ENCODE measurements at places on chromosomes 4 and X.

DNA sequence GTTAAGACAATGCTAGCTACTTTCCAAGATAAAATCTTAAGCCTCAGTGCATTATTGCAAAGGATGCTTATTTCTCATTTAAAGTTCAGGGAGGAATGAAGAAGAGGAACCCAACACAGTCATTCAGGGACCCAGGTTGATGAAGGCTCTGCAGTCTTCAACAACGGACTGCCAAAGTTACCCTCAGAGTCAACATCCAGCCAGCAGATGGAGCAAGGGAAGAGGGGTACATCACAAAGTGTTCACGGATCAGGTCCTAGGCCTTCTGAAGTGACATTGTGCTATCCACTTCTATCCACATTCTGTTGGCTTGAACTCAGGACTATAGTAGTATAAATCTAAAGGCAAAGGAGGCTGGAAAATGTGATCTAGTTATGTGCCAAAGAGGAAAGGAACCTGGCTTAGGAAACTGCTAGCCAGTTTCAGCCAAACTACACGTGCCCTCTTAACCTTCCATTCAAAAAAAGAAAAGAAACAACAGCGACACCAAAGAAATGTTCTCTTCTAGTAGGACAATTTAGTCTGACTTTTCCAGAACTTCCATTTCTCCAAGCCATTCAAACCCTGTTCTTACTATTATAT is 28.8 kb downstream of the NKX6-1 start:
- peak; percentile 2 for DNase-seq

GRCh38 chr4:187307131-187307530 is 583.5 kb upstream of the FAT1 start:
- no peak for DNase-seq

DNA sequence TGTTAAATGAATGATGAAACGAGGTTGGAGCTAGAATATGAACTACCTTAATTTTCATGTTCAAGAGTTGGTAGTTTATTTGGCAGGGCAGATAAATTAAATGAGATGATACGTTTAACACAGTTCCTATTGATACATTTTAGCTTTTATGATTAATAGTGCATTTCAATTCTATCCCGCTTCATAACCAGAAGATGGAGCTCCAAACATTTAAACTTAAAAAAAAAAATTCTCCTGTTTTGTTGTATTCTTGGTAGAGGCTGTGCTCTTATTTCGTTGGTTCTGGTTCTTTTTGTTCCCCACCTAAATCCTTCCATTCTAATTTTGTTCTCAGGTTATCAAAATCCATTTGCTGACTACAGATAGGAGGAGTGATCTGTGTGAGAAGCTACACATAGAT is 71.8 kb upstream of the PTPN13 start:
- no peak for DNase-seq

GRCh38 chr4:187491286-187491685 is 504.3 kb upstream of the ZFP42 start:
- DNase-seq = no peak

DNA sequence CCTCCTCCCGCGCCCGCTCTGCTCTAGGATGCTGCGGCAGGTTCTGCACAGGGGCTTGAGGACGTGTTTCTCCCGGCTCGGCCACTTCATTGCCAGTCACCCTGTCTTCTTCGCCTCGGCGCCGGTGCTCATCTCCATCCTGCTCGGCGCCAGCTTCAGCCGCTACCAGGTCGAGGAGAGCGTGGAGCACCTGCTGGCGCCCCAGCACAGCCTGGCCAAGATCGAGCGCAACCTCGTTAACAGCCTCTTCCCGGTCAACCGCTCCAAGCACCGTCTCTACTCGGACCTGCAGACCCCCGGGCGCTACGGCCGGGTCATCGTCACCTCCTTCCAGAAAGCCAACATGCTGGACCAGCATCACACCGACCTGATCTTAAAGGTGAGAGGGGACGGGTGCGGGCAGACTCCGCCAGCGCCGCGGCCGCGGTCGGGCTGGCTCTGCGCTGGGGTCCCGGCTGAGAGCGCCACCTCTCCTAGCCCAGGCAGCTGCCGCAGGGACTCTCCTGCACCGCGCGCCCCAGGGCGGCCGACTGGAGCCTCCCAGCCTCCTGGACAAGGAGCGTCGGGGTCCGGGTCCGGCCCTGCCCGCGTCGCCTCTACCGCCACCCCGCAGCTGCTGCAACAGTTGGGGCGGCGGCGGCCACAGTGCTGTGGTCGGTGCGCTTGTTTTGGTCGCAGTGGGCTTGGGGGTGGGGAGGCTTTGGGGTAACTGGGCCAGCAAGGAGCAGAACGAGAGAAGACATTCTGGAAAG is at the start of gene PTCHD1:
PTCHD1 (plus strand) TSS at position 2 of the 752 bp plus-strand sequence; CDS start at position 29, 27 bp downstream.
- DNase-seq = no peak

DNA sequence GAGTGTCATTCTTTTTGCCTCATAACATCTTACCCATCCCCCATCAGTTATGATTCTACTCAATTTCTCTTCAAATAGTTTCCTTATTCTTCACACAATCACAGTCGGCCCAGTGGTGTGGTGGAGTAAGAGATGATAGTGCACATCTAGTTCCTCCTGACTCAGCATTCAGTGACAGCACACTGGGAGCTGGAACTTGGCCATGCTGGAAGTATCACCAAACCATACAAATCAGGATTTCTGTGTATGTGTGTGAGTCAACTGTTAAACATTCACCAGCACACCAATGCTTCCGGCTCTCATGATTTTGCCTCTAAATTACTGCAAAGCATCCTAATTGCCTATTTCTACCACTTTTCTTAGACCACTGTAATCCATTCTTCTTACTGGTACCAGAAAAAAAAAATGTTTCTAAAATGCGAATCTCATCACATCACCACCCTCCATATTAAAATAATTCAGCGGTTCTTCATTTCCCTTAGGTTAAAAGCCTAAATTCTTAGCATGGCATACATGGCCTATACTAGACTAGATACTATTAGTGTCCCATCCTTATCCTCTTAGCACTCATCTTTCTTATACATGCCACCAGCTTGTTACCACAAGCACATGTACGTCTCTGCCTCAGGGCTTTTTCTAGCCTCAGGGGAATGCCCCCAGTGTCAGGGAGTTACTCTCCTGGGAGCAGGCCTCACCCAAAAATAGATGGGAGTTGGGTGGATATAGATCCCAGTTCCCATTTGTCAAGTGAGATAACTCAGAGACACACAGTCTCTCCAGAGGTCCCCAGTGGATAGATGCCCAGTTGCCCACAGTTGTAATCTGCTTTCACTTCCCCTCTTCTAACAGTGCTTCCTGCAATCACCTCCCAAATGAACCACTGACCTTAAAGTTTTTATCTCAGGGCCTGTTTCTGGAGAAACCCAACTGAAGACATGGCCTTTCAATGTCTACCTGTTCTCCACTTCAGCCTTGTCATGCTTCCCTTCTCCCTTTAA is 49.2 kb upstream of the DDX53 start:
- peak; percentile 96 for DNase-seq

GRCh38 chr4:155604718-155605626 is 61.7 kb upstream of the GUCY1A1 start:
- DNase-seq = peak; percentile 82

GRCh38 chrX:134658760-134659023 is 421 bp upstream of the PLAC1 start:
- DNase-seq = no peak

- DNase-seq = no peak
Measured at GRCh38 chr4:14348506-14348905, 653.8 kb upstream of the CPEB2 start.

- no peak for DNase-seq
Measured at GRCh38 chr4:90603540-90603939, 476.3 kb downstream of the CCSER1 start.

- DNase-seq = peak; percentile 2
Measured at GRCh38 chr4:149202117-149202516, 613.5 kb downstream of the IQCM start.
